ENCODE measurements at places on chromosomes 3 and 15.
A peak's percentile ranks its signal among the peaks of the same experiment; 100 is the strongest.

GRCh38 chr3:111936967-111937366 is 41.9 kb upstream of the ABHD10 start:
- no peak for DNase-seq

GRCh38 chr3:43194069-43194468 is 88.2 kb upstream of the POMGNT2 start:
- no peak for DNase-seq

- DNase-seq = no peak
These were observed 60.4 kb upstream of the TNFAIP8L3 start for GRCh38 chr15:51155016-51155580.

DNA sequence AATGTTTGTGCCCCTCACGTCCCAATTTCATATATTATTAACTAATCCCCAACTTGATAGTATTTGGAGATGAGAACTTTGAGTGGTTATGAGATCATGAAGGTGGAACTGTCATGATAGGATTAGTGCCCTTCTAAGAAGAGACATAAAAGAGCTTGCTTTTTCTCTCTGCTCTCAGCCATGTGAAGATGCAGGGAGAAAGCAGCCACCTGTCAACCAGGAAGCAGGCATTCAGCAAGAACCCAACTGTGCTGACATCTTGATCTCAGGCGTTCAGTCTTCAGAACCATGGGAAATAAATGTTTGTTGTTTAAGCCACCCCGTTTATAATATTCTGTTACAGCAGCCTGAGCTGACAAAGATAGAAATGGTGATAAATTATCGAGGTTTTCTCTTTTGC is 278.7 kb upstream of the KCNMB2 start:
- no peak for DNase-seq

GRCh38 chr15:78956937-78957336 is 12.1 kb upstream of the CTSH start:
- DNase-seq = no peak

GRCh38 chr15:29844290-29844903 is 22.1 kb upstream of the TJP1 start:
- DNase-seq = no peak

GRCh38 chr3:61894988-61895935 is 333.9 kb downstream of the PTPRG start:
- peak; percentile 21 for DNase-seq

GRCh38 chr3:36433511-36433910 is 53.2 kb downstream of the STAC start:
- no peak for DNase-seq

- DNase-seq = no peak
These were observed 3.4 kb downstream of the TIMP4 start for GRCh38 chr3:12155264-12155663.

GRCh38 chr3:12663401-12663935 is 449 bp downstream of the RAF1 start:
- peak; percentile 1 for DNase-seq

DNA sequence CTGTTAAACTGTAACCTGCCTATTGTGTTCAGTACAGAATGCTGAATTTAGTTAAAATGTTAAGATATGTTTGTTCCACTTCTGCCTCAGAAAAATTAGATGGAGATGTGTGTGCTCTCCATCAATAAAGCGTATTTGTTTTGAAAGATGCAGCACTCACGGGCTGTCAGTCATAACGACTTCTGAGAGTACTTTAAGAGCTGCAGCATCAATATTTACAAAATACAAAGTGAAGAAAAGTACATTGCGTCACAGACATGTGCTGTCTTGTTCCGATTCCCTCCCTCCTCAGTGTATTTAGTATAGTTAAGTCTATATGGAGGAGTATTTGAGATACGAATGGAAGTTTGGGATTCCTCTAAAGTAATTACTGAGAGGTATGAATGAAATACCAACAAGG is 166.6 kb downstream of the BBX start:
- DNase-seq = no peak

GRCh38 chr3:116929505-116930222 is 220.1 kb downstream of the TUSC7 start:
- DNase-seq = no peak

DNA sequence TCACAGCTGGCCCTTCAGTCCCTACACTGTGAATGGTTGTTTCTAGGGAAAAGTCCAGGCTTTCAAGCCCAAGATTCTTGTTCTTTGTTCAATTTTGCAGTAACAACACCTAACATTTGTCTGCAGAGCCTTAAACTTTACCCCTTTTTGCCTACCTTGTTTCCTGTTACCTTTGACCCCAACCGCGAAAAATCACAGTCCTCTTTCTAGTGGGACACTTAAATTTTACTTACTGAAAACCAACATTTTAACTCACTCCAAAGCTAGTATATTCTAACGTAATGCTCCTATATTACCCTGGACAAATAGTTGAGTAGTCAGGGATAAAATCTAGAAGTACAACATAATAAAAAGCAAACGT is 649 bp upstream of the PIK3CB start:
- DNase-seq = no peak

GRCh38 chr15:25171111-25171811 is 216.5 kb downstream of the SNRPN start:
- DNase-seq = no peak

- no peak for DNase-seq
These were observed 386.6 kb upstream of the THBS1 start for GRCh38 chr15:39194106-39194830.

GRCh38 chr3:105997800-105998526 is 129.2 kb upstream of the CBLB start:
- no peak for DNase-seq

GRCh38 chr15:85988741-85989140 is 90.9 kb upstream of the AGBL1 start:
- no peak for DNase-seq

Data from stimulated activated CD8-positive, alpha-beta memory T cell treated with anti-CD3 and anti-CD28 coated beads, Interleukin-2, amount 100 ng/mL, for 1 hour (primary cell).